SHP77 treated with DMSO at 0.1 percent for 48 hours (cell line): ENCODE measurements at places on chromosomes 12 and 14.
A peak's percentile ranks its signal among the peaks of the same experiment; 100 is the strongest.

DNA sequence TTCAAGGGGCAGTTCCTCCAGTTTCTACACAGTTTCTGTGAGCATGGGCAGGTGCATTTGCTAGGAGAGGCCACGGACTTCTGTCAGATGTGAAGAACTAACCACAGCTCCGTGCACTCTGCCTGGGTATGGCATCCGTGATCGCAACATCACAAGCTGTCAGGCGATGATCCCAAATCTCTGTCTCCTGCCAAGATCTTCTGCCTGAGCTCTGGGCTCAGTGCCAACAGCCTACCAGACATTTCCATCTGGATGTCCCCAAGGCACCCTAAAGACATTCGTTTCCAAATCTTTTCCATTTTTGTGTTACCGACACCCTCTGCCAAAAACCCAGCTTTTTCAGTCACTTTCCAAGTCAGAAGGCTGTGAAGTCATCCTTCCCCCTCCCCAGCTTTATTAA lies 292.1 kb downstream of the GLT1D1 start:
- DNase-seq = no peak

GRCh38 chr14:99179506-99179905 lies 92.5 kb downstream of the BCL11B start:
- no peak for DNase-seq

GRCh38 chr14:87052646-87053225 lies 940.2 kb downstream of the GALC start:
- no peak for DNase-seq

GRCh38 chr12:80143537-80143936 lies 44.2 kb downstream of the OTOGL start:
- no peak for DNase-seq

DNA sequence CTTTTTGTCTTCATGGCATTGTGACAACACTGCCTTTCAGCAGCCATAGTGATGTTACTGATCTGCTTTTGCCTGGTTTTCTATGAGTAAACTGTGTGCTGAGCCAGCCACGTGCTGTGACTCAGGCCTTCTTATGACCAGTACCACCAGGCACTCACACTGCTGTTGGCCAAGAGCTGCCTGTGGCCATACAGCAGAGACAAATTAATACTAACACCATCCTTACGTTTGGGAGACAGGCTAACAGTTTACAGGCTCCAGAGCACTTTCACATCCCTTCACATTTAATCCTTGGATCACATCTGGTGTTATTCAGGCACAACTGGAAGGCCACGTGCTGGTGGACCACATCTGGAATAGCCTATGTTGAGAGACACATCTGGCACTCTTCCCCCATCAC lies 377.9 kb downstream of the CCDC91 start:
- no peak for DNase-seq

- DNase-seq = no peak
Observed at GRCh38 chr14:69705706-69706105, 61.2 kb upstream of the SRSF5 start.

- no peak for DNase-seq
Observed at GRCh38 chr12:15648558-15648957, 140.6 kb downstream of the EPS8 start.

- no peak for DNase-seq
Observed at GRCh38 chr14:64993266-64993930, 6.7 kb downstream of the FNTB start.

GRCh38 chr12:92162079-92162478 lies 16.4 kb upstream of the BTG1 start:
- no peak for DNase-seq

- peak; percentile 83 for DNase-seq
Observed at GRCh38 chr12:31768046-31768445, 39.2 kb upstream of the AMN1 start.
